Myocyte (in vitro differentiated cells): ENCODE measurements at places on chromosomes 12 and 14. TPM values are rescaled to one million over a fixed set of nuclear protein-coding genes. Genes with fewer than 3 reads are reported as not detected.

Gene OTX2
- not detected in 2 replicates for total RNA-seq

Gene ATP2B1
- 232 and 354 TPM in 2 replicates for total RNA-seq

- no peak for DNase-seq
Measured at GRCh38 chr12:52216807-52217206, 16.2 kb upstream of the KRT7 start.

- no peak for DNase-seq
Measured at GRCh38 chr14:36939265-36939664, 233.1 kb downstream of the SLC25A21 start.

- peak; percentile 37 for DNase-seq
Measured at GRCh38 chr12:75505706-75506312, 5.6 kb downstream of the KRR1 start.

GRCh38 chr12:41956353-41956752 lies 188.3 kb downstream of the GXYLT1 start:
- peak; percentile 9 for DNase-seq

- no peak for DNase-seq
Measured at GRCh38 chr14:55689981-55690871, 110.2 kb downstream of the KTN1 start.

- DNase-seq: peak; percentile 72
Measured at GRCh38 chr12:116039081-116039480, 238.4 kb downstream of the MED13L start.

GRCh38 chr14:87461704-87462103 lies 531.3 kb downstream of the GALC start:
- no peak for DNase-seq
